ENCODE measurements at places on chromosomes 7 and 10.

GRCh38 chr7:118918556-118918955 is 694.1 kb downstream of the ANKRD7 start:
- DNase-seq, result no peak

- DNase-seq, result no peak
Observed at GRCh38 chr10:86017841-86018734, 348.5 kb downstream of the GRID1 start.

GRCh38 chr10:81680359-81680758 is 194.6 kb upstream of the NRG3 start:
- no peak for DNase-seq

DNA sequence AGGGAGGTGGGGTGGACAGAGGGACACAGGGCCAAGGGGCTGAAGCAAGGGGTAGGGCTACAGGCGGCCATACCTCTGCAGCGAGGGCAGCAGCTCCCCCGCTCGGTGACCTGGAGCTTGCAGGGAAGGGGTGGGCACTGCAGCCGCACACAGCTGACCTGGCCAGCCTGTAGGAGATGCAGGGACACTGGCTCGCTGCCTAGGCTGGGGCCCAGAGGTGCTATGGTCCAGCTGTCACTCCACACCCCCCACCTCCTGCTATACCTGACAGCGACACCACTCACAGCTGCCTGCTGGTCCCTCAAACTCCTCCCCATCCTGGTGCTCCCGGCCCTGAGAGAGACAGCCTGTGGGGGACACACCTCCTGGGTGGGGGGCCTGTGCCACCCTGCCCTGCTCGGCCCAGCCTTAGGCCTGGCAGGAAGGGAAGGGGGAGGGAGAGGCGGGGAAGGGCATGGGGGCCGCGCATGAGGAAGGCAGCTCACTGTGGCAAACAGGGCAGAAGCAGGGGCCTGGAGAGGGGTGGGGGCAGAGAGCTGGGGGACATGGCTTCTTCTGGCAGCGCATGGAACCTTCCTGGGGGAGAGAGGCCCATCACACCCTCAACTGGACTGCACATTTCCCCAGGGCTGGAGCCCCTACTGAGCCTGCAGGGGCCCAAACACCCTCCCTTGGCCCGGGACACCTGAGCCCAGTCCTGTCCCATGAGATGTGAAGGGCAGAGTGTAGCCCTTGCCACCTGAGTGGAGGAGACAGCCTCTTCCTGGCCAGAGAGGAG is 23.9 kb downstream of the ATP6V1F start:
- no peak for DNase-seq

DNA sequence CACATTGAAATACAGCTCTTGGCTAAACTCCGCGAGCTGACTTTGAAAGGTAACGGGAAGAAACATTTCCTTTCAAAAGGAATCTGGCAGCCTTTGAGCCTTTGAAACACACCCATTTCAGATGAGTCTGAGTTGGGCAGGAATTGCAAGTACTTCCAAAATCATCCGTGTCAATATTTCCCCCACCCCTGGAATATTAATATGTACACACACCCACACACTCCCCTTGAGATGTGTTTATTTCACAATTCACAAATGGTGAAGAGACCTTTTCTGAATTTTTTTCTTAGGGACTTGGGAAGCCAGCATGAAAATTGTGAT is 438.7 kb upstream of the NRP1 start:
- no peak for DNase-seq

All from activated T-cell treated with anti-CD3 and anti-CD28 coated beads for 4 hours (primary cell).